ENCODE measurements at places on chromosomes 2 and 18. TPM values are rescaled to one million over a fixed set of nuclear protein-coding genes. Genes with fewer than 3 reads are reported as not detected.
A peak's percentile ranks its signal among the peaks of the same experiment; 100 is the strongest.

- H3K36me3 ChIP-seq = no peaks in the 10 kb centered on the region
- no peaks in the 10 kb centered on the region for H3K27me3 ChIP-seq
- H3K4me1 ChIP-seq = peaks cover 73% of the 10 kb centered on the region
- H3K27ac ChIP-seq = peak overlapping the region; percentile 52
- H3K4me3 ChIP-seq = no peak overlapping the region
Measured at GRCh38 chr2:39497082-39497801, 60.2 kb upstream of the MAP4K3 start.

ABHD1 gene
- 3.5 TPM for total RNA-seq

DNA sequence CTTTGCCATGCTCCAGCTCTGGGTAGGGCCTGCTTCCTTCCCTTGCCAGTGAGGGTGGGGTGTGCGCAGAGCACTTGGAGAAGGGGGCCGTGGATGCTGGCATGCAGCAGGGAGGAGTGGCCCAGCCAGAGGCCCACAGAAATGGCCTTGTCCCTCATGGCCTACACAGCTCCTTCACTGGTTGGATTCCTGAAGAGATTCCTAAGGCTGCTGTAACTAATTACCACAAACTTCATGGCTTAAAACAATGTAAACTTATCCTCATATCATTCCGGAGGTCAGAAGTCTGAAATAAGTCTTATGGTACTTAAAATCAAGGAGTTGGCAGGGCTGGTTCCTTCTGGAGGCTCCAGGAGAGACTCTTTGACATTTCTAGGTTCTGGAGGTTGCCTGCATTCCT, 195.2 kb downstream of the GLI2 start:
- no peak overlapping the region for H3K27ac ChIP-seq
- peaks cover 5% of the 10 kb centered on the region for H3K4me1 ChIP-seq
- DNase-seq = no peak
- peaks cover 9% of the 10 kb centered on the region for H3K27me3 ChIP-seq
- no peaks in the 10 kb centered on the region for H3K36me3 ChIP-seq
- H3K4me3 ChIP-seq = no peak overlapping the region

RNASEH1 gene
- total RNA-seq = 20.9 TPM

DNA sequence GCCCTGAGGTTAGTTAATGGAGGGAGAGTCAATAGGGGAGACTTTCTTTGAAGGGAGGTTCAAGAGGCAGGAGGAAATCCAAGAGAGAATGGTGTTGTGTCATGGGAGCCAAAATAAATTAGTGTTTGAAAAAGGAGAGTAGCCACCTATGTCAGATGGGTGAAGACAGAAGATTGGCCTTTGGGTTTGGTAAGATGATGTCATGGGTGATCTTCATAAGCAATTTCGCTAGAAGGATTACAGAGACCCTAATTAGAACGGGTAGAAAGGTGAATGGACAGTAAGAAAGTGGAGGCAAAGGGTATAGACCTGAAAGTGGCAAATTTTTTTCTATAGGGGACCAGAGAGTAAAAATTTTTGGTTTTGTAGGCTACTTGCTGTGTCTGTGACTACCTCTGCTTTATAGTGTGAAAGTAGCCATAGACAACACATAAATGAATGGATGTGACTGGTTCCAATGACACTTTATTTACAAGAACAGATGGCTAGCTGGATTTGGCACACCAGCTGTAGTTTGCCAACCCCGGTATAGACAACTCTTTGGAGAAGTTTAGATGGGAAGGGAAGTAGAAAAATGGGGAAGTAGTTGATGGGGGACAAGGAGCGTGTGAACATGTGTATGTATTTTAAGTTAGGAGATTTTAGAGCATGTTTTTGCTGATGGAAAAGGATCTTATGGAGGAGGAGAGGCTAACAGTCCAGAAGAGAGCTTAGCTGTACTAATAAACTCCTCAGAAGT, 9.3 kb downstream of the STAMBP start:
- peaks cover 31% of the 10 kb centered on the region for H3K36me3 ChIP-seq
- H3K27ac ChIP-seq = no peak overlapping the region
- H3K4me1 ChIP-seq = peaks cover 13% of the 10 kb centered on the region
- H3K4me3 ChIP-seq = no peak overlapping the region

DNA sequence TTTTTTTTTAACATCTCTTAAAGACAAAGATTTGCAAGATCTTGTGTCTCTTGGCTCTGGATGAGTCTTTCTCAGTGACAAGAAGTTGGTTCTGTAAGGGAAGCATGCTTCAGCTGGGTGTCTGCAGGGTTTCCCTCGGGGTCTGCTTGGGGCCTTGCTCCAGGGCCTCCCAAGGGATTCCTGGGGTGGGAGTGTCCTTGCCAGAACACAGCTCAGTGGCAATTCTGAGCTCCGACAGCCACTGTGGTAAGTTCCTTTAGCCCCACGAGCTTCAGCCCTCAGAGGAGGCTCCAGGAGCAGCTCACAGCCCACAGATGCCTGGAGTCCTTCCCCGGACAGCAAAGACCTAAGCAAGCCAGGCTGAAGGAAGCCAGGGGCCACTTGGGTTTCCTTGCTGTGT, 52.4 kb downstream of the EMX1 start:
- peaks cover 24% of the 10 kb centered on the region for H3K36me3 ChIP-seq
- no peak overlapping the region for H3K27ac ChIP-seq
- H3K27me3 ChIP-seq = no peaks in the 10 kb centered on the region
- H3K4me3 ChIP-seq = no peak overlapping the region

- no peak overlapping the region for H3K4me3 ChIP-seq
- peaks cover 69% of the 10 kb centered on the region for H3K36me3 ChIP-seq
- peaks cover 24% of the 10 kb centered on the region for H3K4me1 ChIP-seq
- H3K27me3 ChIP-seq = no peaks in the 10 kb centered on the region
- peak overlapping the region; percentile 57 for H3K27ac ChIP-seq
Measured at GRCh38 chr18:47863041-47863440, 67.4 kb downstream of the SMAD2 start.

ARHGAP25 gene
- 5.3 TPM for total RNA-seq

COPS9 gene
- total RNA-seq = 190 TPM

DNA sequence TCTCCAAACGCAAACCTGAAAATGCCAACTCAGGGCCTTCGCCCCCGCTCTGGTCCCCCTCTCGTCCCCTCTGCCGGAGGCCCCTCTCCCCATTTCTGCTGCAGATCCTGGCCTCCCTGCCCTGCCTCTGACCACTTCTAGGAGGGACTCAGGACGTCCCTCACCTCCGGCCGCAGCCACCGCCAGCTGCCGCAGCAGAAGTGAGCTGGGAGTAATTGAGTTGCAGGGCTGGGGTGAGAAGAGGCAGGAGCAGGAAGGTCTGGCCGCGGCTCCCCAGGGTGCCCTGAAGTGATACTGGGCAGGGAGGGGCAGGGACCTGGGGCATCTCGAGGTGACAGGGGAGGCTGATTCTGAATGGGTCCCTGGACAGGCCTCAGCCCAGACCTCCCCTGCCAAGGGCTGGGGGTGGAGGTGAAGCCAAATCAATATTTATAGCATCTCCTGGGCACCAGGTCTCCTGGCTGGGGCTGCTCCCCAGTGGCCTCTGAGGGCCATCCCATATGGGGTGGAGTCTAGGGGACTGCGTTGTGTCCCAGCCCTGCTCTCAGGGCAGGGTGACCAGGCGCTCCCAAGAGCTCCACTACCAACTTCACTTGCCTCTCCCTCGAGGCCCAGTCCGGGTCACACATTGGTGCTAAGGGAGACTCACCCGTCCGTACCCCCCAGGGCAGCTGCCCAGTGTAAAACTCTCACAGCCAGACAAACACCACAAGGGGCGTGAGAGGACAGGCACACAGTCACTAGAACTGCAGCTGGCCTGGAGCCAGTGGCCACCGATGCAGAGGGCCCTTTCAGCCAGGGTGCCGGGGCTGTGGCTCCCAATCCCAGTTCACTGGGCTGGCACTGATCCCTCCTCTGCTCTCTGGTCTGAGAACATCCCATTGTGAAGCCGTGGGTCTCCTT, 33.0 kb downstream of the KCNIP3 start:
- H3K4me3 ChIP-seq = no peak overlapping the region
- DNase-seq = no peak
- no peaks in the 10 kb centered on the region for H3K36me3 ChIP-seq
- H3K27me3 ChIP-seq = no peaks in the 10 kb centered on the region
- H3K27ac ChIP-seq = peak overlapping the region; percentile 30
- H3K4me1 ChIP-seq = peaks cover 6% of the 10 kb centered on the region

DNA sequence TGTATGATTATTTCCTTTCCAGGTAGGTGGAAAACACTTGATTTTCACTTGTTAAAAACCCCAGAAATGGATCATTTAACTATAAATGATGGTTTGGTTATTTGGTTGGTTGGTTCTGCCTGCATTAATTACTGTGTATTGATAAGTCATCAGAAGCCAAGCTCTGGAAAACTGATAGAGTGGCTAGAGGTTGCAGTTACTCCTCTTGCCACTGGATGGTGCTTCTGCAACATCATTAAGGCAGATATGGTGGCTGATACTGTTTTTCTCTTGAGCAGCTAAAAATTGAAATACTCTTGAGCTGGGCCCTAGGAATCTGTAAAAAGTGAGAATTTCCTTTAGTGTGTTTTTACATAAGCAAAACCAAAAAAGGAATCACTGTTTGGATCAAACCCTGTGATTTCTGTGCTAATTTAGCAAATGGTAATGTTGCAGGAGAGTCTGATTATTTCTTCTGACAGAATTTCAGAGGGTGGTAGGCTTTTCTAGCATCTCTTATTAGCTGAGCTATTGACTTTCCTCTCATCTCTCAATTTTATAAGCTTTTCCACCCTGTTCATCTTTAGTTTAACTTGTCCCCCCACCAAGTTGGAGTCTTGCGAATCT, 54.3 kb downstream of the RAB10 start:
- no peak overlapping the region for H3K27ac ChIP-seq
- H3K36me3 ChIP-seq = no peaks in the 10 kb centered on the region
- H3K27me3 ChIP-seq = no peaks in the 10 kb centered on the region
- no peak for DNase-seq

GRCh38 chr2:45919160-45919650, 267.7 kb downstream of the PRKCE start:
- H3K36me3 ChIP-seq = no peaks in the 10 kb centered on the region
- H3K4me3 ChIP-seq = no peak overlapping the region
- H3K27me3 ChIP-seq = no peaks in the 10 kb centered on the region
- peaks cover 37% of the 10 kb centered on the region for H3K4me1 ChIP-seq

DNA sequence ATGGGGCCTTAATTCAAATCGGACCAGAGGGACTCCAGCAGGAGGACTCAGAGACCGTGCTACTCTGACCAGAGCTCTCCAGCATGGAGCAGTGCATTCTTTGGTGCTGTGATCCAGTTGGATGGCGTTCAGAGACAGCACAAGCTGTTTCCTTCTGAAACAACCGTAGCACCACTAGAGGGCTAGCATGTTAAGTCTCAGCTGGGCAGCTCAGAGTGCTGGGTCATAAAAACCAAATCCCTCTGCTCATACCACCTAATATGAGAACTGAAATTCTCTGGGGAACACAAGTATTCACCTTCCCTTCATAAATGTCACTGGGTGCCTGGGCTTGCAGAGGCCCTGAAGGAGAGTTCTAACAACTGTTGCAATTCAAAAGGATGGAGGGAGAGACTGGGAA, 97.7 kb upstream of the TFCP2L1 start:
- no peak overlapping the region for H3K4me3 ChIP-seq
- peaks cover 86% of the 10 kb centered on the region for H3K36me3 ChIP-seq
- H3K27me3 ChIP-seq = no peaks in the 10 kb centered on the region
- no peak overlapping the region for H3K27ac ChIP-seq

GRCh38 chr2:38690499-38691420, 24.8 kb downstream of the GALM start:
- H3K4me3 ChIP-seq = no peak overlapping the region
- no peak for DNase-seq
- no peaks in the 10 kb centered on the region for H3K27me3 ChIP-seq

GRCh38 chr2:236177967-236178889, 10.0 kb upstream of the GBX2 start:
- H3K27ac ChIP-seq = no peak overlapping the region
- DNase-seq = peak; percentile 58
- H3K4me3 ChIP-seq = peak overlapping the region; percentile 57
- H3K27me3 ChIP-seq = peaks cover 93% of the 10 kb centered on the region

DNA sequence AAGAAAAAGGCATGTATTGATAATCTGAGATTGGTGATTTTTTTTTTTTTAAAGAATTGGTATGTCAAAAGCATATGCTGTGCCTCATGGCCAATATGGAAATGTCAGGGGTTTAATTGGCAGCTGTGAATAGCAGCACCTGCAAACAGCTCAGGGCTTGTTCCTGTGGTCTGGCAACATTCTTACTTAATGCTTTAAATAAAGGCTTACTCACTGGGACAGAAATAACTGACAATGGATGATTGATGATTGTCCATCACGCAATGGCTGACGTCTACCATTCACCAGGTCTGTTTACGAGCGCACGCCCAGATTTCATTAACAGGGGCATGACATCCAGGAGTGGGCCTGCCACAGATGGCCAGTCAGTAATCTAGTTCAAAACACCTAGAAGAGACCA, 66.7 kb downstream of the ETAA1 start:
- H3K36me3 ChIP-seq = no peaks in the 10 kb centered on the region
- no peak for DNase-seq
- no peaks in the 10 kb centered on the region for H3K4me1 ChIP-seq
- no peak overlapping the region for H3K4me3 ChIP-seq
- H3K27me3 ChIP-seq = no peaks in the 10 kb centered on the region

FN1 gene
- 154 TPM for total RNA-seq

VIL1 gene
- total RNA-seq = not detected

DNA sequence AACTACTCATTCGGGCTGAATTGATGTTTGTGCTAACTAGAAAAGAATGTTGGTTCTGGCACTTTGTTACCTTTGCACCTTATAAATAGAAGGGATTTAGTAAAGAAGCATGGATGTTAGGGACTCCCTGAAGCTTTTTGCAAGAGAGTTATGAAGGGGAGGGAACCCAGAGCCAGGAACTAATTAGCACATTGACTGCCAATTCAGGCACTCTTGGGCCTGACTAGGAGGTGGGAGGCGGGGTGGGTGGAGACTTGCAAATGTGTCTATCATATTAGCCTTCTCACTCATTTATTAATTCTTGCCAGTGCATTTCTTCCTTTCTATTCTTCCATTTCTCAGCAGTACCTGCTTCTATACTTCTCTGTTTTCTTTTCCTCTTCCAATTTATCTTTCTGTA, 1022.4 kb downstream of the TMEM182 start:
- no peaks in the 10 kb centered on the region for H3K4me1 ChIP-seq
- no peak overlapping the region for H3K27ac ChIP-seq
- DNase-seq = no peak
- H3K27me3 ChIP-seq = no peaks in the 10 kb centered on the region
- H3K36me3 ChIP-seq = no peaks in the 10 kb centered on the region
- H3K4me3 ChIP-seq = no peak overlapping the region

- H3K27me3 ChIP-seq = no peaks in the 10 kb centered on the region
- DNase-seq = no peak
- H3K4me3 ChIP-seq = no peak overlapping the region
- no peaks in the 10 kb centered on the region for H3K36me3 ChIP-seq
- H3K27ac ChIP-seq = no peak overlapping the region
Measured at GRCh38 chr2:142937347-142937746, 59.9 kb downstream of the KYNU start.

DNA sequence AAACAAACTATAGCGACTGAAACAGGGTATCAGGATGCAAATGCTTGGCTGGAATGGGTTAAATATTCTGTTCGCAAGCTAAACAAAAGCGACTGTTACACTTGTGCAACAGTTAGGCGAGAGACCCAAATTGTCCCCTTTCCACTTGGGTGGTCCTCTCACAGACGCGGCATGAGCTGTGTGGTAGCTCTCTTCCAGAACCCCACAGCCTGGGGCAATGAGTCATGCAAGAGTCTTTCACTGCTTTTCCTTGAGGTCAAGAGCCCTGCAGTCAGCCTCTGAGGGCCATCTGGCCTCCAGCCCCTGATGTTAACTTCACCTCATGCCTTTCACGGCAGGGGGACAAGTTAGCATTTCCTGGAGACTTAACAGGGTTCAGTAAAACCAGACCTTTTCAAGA, 25.7 kb downstream of the SULT1C4 start:
- no peak for DNase-seq
- H3K36me3 ChIP-seq = no peaks in the 10 kb centered on the region
- no peaks in the 10 kb centered on the region for H3K27me3 ChIP-seq
- H3K4me1 ChIP-seq = no peaks in the 10 kb centered on the region
- H3K4me3 ChIP-seq = no peak overlapping the region

Data from left ventricle myocardium inferior (tissue), 1 donor.